Natural killer cell treated with Interleukin-12 subunit alpha and Interleukin-12 subunit beta and Interleukin-15 and Interleukin-18, amount 100 ng/mL, for 72 hours (primary cell): ENCODE measurements at places on chromosomes 3 and 15. TPM values are rescaled to one million over a fixed set of nuclear protein-coding genes. Genes with fewer than 3 reads are reported as not detected.

GRCh38 chr3:187006864-187007630 lies 76.7 kb downstream of the ST6GAL1 start:
- no peak for DNase-seq

DNA sequence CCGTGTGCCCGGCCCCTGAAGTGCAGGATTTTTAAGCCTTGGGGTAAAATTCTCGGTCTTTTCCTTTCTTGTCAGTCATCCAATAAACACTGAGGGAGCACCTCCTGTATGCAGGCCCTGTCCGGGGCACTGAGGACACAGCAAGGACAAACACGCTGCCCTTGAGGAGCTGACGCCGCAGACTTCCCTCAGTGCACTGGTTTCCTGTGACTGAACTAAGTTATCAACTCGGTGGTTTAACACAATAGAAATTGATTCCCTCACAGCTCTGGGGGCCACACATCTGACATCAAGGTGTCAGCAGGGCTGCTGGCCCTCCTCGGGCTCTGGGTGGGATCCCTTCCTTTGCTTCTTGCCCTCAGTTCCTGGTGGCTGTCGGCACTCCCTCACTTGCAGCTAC lies 65.1 kb downstream of the ZNF445 start:
- DNase-seq, result no peak

DNA sequence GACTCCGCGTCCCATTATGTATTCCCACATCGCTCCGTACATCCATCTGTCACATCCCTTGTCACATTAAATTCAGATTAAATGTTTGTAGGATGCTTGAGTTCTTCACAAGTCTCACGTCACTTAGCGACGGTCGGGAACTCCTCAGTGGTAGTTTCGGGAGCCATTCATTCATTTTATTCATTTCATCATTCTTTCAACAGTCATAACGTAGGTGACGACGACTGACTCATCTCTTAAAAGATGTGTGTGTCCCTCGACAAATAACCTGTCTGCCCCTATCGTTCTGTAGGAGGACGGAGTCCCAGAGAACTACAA lies 272 bp upstream of the SRPRB start:
- DNase-seq, result no peak

The TRIM42 gene
- total RNA-seq, result not detected

The SLC12A1 gene
- not detected for total RNA-seq
